LHCN-M2 (cell line): ENCODE measurements at places on chromosomes 2 and 18. TPM values are rescaled to one million over a fixed set of nuclear protein-coding genes. Genes with fewer than 3 reads are reported as not detected.

STAT4 gene
- total RNA-seq: 0.13 and 0.75 TPM in 2 replicates

IMPACT gene
- total RNA-seq: 36.1 and 38.8 TPM in 2 replicates

BOLL gene
- not detected in 2 replicates for total RNA-seq

LYPD1 gene
- total RNA-seq: not detected in 2 replicates

REG3G gene
- not detected in 2 replicates for total RNA-seq

GRCh38 chr2:134258684-134259388 is 5.0 kb downstream of the MGAT5 start:
- no peak for DNase-seq

- peak; percentile 58 for DNase-seq
These were observed 168.5 kb upstream of the SLC39A10 start for GRCh38 chr2:195488567-195488966.

DNA sequence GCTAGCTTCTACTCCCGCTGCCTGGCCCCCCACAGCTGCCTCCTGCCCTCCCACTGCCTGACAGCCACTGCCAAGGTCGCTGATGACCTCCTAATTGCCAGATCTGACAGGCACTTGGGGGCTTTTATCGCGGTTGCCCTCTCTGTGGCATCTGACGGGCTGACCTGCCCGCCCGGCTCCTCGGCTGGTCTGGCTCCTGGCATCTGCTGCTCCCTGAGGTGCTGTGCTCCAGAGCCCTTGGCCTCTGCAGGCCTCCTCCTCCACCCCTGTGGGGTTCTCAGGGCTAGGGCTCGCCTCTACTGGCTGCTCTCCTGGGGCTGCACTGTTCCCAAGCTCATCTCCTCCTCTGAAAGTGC is 43.1 kb downstream of the INHBB start:
- no peak for DNase-seq

DNA sequence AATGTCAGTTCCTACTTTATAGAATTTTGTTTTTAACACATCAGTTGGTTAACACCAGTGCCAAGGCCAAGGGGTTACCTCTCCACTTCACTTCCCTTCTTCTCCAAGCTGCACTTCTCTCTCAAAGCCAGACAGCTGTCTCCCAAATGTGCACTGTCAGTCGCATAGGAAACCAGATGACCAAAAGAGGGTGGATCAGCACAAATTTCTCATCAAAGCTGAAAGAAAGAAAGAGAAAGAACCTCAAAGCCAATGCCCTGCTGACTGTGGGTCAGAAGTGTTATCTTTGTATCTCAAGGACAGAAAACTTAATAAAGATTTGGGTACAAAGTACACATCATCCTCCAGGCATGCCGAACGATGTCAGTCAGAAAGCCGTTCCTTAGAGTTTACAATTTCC is 32.2 kb downstream of the SPATS2L start:
- peak; percentile 77 for DNase-seq

GRCh38 chr2:156908825-156909224 is 348.7 kb upstream of the GALNT5 start:
- peak; percentile 89 for DNase-seq

GRCh38 chr2:121005453-121005852 is 269.8 kb downstream of the GLI2 start:
- DNase-seq: no peak

DNA sequence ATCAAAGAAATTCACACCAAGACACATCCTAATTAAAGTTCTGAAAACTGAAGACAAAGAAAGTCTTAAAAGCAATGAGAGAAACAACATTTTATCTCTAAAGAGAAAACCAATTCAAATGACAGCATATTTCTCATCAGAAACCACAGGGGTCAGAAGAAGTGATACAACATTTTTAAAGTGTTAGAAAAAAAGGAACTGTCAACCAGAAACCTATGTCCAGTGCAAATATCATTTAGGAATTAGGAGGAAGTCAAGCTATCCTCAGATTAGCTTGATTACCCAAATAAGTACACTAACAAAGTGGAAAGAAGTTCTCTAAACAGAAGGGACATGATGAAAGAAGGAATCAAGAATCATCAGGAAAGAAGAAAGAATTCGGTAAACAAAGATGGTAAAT is 59.5 kb upstream of the BCL2L11 start:
- DNase-seq: no peak

- DNase-seq: no peak
These were observed 1.5 kb downstream of the GPC1 start for GRCh38 chr2:240436683-240437550.
